ENCODE measurements at places on chromosomes 5 and 9.

DNA sequence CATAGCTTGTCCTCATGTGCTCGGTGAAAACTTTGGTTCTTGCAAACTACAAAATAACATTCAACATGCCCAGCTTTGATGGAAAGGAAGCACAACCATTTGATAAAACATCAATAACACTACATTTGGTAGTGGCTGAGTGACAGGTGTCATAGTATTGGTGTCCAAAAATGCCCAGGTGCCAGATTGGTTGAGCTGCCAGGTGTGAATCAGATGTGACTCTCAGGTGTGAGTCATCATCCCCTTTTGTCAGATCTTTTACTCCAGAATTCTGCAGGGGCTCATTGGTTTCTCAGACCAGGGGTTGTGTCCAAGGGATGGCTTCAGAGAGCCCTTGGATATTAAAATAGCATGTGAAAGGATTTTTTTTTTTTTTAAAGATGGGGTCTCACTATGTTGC lies 22.5 kb upstream of the POMT1 start:
- DNase-seq: no peak

DNA sequence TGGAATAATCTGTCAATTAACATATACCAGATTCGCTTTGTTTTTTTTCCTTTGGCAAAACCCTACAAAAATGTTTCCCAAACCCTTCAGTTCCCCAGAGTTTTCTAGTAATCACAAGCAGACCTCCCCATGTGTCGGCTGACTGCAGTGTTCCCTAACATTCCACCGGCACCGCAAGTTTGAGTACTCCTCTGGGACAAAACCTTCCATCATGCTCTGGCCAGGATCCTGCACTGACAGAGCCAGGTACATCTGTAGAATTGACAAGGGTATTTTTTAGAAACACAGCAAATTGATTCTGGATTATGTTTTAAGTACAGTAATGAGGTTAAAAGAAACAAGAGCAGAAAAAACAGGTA lies 174.7 kb downstream of the GAS1 start:
- no peak for DNase-seq

DNA sequence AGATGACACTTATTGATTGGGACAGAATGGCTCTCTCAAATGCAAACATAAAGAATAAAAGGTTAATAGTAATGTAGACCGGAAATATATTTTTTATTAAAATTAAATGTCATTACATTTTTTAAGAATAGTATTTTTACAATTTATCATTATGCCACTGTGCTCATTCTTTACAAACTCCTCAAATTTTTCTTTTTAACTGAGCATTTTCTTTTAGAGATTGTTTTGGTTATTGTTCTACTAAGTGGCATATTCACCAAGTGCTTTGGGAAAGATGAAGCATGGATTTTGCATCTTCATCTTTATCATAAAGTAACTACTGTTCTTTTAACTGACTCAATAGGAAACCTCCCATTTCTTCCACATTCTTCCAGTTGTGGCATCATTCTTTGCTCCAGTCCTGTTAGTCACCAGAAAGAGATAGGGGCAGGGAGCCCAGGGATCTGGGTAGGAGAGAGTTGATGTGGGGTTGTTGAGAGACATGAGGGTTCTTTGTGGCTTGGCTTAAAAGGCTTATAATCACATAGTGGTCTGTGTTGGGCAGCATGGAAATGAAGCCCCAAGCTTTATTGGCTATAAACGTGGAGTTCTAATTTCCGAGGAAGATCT lies 69.8 kb downstream of the SYK start:
- no peak for DNase-seq

GRCh38 chr5:136200761-136201160 lies 7.8 kb upstream of the SMIM32 start:
- no peak for DNase-seq

GRCh38 chr5:7983433-7983832 lies 114.5 kb downstream of the MTRR start:
- DNase-seq: no peak

DNA sequence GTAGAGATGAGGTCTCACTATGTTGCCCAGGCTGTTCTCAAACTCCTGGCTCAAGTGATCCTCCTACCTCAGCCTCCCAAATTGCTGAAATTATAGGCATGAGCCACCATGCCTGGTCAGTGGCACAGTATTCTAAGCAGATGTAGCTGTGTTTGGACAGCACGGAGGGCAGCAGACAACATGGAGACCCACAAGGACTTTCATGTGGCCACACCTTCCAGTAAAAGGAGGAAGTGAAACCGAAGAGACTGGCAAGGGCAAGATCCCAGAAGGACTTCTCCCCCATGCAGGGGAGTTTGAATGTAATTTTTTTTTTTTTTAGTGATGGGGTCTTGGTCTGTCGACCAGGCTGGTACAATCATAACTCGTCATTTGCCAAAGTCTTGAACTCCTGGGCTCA lies 172.2 kb downstream of the TRPM3 start:
- DNase-seq: no peak

DNA sequence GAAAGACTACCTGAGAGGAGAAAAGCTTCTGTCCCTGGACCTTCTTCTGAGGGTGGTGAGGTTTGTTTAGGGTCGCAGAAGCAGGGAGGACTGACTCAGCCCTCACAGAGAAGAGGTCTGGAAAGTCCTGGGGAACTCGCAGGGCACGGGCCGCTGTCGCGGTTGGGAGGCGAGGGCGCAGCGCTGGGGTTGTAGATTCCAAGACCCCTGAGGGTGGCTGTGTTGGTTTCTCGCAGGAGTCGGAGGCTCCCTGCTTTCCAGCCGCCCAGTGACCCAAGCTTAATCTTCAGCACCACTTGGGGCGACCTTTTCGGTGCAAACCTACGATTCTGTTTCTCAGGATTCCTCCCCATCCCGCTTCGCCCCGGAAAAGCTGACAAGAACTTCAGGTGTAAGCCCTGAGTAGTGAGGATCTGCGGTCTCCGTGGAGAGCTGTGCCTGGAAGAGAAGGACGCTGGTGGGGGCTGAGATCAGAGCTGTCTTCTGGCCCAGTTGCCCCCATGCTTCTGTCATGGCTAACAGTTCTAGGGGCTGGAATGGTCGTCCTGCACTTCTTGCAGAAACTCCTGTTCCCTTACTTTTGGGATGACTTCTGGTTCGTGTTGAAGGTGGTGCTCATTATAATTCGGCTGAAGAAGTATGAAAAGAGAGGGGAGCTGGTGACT lies 482 bp downstream of the SLC27A6 start:
- DNase-seq: no peak

DNA sequence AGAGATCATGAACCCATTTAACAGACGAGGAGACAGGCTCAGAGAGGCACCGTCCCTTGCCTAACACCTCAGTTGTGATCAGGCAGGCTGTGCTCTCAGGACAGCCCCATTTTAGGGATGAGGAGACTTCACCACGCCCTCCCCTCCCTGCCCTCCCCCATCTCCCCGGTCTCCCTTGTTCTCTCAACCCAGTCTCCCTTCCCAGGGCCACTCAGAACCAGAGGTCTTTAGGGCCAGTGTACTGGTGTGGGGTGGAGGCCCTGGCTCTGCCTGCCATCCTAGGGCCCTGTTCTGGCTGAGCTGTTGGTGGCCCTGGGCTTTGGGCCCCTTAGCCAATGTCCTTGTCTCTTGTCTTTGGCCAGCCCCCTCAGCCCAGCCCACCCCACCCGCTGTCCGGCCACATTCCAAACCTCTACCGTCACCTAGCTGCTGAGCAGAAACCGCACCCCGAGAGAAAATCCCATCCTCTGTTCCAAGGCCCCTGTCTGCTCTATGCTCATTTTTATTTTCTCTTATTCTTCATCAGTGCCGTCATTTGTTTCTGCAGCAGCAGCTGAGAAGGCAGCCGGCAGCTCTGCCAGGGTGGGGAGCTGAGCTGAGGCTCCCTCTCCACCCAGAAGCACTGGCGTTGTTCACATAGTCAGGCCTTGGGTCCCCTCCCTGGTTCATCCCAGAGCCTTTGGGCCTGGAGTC lies 33.9 kb downstream of the OLFML2A start:
- DNase-seq: no peak

DNA sequence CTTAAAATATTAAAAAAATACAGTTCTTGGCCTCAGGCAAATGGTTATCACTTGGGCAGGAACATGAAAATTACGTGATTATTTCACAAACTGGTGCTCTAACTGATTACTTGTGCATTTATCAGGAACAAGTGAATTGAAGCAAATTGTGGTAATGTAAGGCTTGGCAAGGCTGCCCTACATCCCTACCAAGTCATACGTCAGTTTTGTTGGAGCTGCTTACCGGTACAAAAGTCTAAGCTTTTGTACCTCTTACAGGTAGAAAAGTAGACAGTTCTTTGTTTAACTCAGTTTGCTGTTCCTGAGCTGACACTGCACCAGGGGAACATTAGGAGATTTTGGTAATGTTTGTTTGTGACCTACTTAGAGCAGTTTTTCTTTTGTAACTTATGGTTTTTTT lies 2.2 kb downstream of the G3BP1 start:
- DNase-seq: no peak

GRCh38 chr9:74120061-74120460 lies 377.1 kb upstream of the RORB start:
- no peak for DNase-seq

- no peak for DNase-seq
Measured at GRCh38 chr5:17360879-17361278, 137.2 kb upstream of the TAF11L2 start.

- peak; percentile 10 for DNase-seq
Measured at GRCh38 chr5:135553688-135554462, 18.1 kb upstream of the NEUROG1 start.

- peak; percentile 42 for DNase-seq
Measured at GRCh38 chr9:69174616-69175463, 763 bp downstream of the TJP2 start.

- no peak for DNase-seq
Measured at GRCh38 chr5:55218967-55219366, 8.1 kb downstream of the MCIDAS start.

- DNase-seq: no peak
Measured at GRCh38 chr5:174109698-174110260, 64.3 kb downstream of the NSG2 start.

- DNase-seq: no peak
Measured at GRCh38 chr9:127938298-127938690, 640 bp upstream of the DPM2 start.

Data from midbrain (tissue), 1 donor.